Gastrocnemius medialis (tissue), 4 donors: ENCODE measurements at places on chromosomes 5 and 9. TPM values are rescaled to one million over a fixed set of nuclear protein-coding genes. Genes with fewer than 3 reads are reported as not detected.
A peak's percentile ranks its signal among the peaks of the same experiment; 100 is the strongest.

- no peaks in the 10 kb centered on the region for H3K27me3 ChIP-seq
- no peaks in the 10 kb centered on the region for H3K36me3 ChIP-seq
- H3K27ac ChIP-seq, result peak overlapping the region; percentile 87
- no peak overlapping the region for H3K4me3 ChIP-seq
- peaks cover 95% of the 10 kb centered on the region for H3K4me1 ChIP-seq
- DNase-seq, result no peak
Measured at GRCh38 chr5:140239939-140240700, 62.8 kb downstream of the PFDN1 start.

DNA sequence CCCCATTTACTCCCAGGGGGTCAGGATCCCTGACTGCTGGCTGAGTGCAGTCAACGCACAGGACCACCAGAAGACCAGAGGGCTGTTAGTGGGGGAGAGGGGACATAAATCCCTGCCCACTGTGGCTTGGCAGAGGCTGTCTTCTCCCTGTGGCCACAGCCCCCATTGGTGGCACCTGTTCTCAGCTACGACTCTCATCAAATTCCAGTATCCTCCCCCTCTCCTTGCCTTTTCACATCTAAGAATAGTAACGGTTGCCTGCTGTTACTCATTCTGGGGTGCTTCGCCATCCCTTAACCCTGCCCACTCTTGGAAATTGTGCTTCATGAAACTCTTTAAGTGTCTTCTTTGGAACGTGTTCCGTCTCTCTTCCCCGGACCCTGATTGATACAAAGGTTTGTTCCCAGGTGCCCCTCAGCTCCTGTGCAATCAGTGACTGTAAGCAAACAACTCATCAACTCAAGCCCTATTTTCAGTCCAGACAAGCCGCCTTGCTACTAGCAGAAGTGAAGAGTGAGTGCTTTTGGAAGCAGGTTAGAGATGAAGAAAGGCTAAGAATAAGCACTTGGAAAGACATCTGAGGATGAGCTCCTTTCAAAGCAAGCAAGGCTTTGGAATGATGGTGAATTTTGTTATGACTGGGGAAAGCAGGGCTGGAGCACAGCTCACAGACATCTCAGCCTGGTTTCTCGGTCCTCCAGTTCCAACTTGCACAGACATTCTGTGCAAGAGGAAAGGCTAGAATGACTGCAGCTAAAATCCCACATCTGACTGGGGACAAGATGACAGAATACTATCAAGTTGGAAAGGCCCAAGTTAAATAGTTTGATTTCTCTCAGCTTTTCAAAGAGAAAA lies 22.9 kb upstream of the DENND1A start:
- no peak overlapping the region for H3K4me3 ChIP-seq
- H3K4me1 ChIP-seq, result no peaks in the 10 kb centered on the region
- no peak for DNase-seq
- no peak overlapping the region for H3K27ac ChIP-seq
- no peaks in the 10 kb centered on the region for H3K36me3 ChIP-seq

GRCh38 chr5:142746532-142747433 lies 23.4 kb upstream of the ARHGAP26 start:
- no peak for DNase-seq
- peaks cover 16% of the 10 kb centered on the region for H3K4me1 ChIP-seq
- H3K27ac ChIP-seq, result no peak overlapping the region
- no peak overlapping the region for H3K4me3 ChIP-seq

Gene MYOT
- 99.0 TPM for total RNA-seq

Gene ELP1
- 11.4 TPM for total RNA-seq

Gene GLRA1
- total RNA-seq, result not detected
